Adipose tissue (tissue), 3 donors: ENCODE measurements at places on chromosomes 6 and 20. TPM values are rescaled to one million over a fixed set of nuclear protein-coding genes. Genes with fewer than 3 reads are reported as not detected.

FLRT3 gene
- polyA plus RNA-seq, result 0.71 TPM

SLC44A4 gene
- polyA plus RNA-seq, result 1.3 TPM

TP53RK gene
- 9.3 TPM for polyA plus RNA-seq

TTI1 gene
- polyA plus RNA-seq, result 9.9 TPM

CST2 gene
- polyA plus RNA-seq, result not detected

STX11 gene
- 84.1 TPM for polyA plus RNA-seq

HLA-DOA gene
- polyA plus RNA-seq, result 3.3 TPM

TBXT gene
- polyA plus RNA-seq, result not detected

NQO2 gene
- 20.1 TPM for polyA plus RNA-seq

SIRPD gene
- polyA plus RNA-seq, result 0.27 TPM

GNAS-AS1 gene
- 0.34 TPM for polyA plus RNA-seq

ISM1 gene
- 3.6 TPM for polyA plus RNA-seq

PAK5 gene
- 0.44 TPM for polyA plus RNA-seq

CLDN20 gene
- polyA plus RNA-seq, result not detected
